RWPE2 (cell line): ENCODE measurements at places on chromosomes 7 and 10.
A peak's percentile ranks its signal among the peaks of the same experiment; 100 is the strongest.

DNA sequence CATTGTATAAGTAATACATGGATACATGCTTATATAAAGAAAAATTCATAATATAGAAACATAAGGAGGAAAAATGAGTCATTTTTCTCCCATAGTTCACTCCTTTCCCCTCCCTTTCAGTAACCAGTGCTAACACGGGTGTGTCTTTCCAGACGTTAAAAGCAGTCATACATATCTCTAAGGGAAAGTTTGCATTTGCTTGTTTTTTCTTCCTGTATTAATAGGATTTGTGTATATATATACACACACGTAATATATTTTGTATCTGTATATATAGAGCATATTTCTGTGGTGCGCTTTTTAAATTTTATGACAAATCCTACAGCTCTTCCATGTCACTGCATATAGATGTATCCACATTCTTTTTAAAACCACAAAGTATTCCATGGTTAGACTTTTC lies 78.8 kb downstream of the RALA start:
- no peak for DNase-seq

DNA sequence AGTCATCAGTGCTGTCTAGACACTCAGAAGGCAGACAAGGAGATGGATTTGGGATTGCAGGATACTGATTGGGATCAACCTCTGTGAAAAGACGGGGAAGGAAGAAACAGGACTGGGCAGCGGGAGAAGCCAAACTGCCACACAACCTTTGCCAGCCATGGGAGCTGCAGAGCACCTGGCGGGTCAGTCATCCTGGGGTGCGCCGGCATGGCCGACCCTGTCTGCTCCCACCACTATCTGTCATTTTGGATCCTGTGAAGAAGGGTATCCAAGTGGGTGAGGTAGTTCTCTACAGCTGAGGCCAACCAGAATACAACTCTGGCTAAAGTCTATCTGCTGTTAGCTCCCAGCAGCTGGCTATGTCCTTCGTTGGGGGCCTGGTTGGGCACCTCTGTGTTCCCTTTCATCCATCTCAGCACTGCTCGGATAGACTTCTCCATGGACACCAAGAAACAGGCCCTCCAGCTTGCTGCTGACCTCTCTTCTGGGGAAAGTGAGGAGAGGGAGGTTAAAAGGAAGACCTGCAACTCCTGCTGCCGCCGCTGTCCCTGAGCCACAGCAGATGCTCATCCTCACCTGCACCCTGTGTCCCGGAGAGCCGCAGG lies 11.7 kb upstream of the RBM17 start:
- no peak for DNase-seq

DNA sequence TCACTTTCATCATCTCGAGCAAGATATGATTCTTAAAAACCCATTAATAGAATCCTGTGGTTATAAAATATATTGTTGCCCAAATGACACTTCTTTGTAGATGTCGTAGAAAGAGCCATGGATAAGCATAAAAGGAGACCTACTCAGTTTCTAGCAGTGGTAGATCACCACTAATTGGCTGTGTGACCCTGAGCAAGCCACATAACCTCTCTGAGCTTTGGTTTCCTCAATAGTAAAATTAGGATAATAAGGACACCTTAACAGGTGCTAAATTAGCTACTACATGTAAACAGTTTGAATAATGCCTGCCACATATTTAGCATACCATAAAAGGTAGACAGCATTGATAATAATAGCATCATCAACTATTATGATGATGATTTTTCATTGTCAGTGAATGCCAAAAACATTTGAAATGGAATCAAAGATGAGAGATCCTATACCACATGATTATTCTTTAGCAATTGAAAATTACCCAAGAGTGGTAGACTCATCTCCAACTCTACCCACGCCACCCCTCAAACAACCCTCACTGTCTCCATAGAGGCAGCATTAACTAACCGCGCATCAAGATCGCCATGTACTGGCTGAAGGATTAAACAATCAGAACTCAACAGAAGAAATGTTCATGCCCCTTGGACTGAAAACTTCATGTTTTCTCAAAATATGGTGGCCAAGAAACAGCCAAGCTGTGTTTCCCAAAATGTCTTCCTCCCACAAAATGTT lies 45.8 kb downstream of the CHST15 start:
- no peak for DNase-seq

- no peak for DNase-seq
Observed at GRCh38 chr10:35447693-35448407, 111.5 kb downstream of the CCNY start.

DNA sequence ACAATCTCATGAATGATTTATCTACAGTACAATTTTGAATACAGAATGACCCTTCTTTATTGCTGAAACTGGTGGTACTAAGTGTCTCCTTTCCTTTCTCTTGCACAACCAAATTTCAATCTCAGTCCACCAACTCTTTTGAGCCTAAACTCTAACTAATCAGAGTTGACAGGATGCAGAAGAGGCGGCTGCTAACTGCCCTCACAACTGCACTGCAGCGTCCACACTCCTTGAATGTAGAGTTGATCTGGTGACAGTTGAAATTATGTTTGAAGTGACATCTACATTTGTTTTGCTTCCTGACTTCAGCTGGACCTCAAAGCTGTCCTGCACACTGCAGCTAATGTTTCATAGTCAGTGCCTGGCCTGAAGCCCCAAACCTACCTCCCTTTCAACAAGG lies 139.6 kb downstream of the ZMYND11 start:
- no peak for DNase-seq

DNA sequence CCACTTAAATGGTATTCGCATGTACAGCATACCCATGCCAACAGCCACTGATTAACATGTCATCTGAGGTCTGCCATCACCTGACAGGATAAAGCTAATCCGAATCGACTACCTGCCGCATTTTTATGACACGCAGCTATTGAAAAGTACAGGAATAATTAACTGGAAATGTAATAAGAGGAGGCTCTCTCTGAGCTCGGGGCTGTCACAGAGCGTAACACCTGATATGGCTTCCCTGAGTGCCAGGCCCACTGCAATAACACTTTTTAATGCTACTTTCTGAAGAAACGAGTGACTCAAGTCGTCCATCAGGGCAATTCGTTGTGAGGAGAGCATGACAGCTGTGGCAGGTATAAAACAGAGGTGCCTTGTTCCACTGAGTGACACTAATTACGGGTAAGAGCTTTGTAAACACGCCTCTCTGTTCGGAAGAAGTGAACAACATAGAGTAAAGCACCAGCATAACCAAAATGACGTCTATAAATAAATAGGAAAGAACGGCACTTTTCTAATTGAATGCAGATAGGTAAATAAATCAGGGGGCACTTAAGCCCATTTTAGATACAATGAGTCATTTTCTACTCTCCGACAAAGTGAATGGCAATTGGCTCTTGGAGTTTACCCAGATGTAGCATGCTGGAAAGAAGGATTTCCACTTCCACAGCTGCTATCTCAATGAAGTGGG lies 56.5 kb upstream of the CREB5 start:
- no peak for DNase-seq

DNA sequence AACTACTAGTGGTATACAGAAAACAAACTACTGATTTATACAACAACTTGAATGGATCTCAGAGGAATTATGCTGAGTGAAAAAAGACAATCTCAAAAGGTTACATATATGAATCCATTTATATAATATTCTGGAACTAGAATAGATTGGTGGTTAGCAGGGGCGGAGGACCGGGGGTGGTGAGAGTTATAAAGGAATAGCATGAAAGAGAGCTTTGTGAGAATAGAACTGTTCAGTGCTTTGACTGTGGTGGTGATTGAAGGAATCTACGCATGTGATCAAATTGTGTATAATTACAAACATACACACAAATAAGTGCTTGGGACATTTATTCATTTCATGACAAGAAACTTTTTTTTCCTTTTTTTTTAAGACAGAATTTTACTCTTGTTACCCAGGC lies 19.6 kb downstream of the RAB19 start:
- DNase-seq: no peak

GRCh38 chr7:3338161-3338560 lies 37.1 kb downstream of the SDK1 start:
- no peak for DNase-seq

DNA sequence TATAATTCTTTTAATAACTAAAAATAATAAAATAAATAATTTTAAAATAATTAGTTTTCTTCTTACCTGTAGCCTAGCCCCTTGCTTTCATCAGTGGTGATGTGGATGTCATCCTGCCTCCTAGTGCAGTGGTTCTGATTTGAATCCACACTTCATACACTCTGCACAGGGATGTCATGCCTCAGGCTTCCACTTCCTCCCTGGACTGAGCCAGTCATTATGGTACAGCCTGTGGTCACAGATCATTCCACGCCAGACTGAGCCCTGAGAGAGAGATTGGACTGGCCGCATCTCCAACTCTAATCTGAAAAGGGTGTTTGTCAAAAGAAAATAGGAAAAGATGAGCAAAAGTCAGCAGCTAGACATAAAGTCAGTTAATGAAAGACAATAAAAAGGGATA lies 436.2 kb upstream of the IGFBP3 start:
- DNase-seq: no peak

- no peak for DNase-seq
Observed at GRCh38 chr10:86595496-86595895, 58.9 kb upstream of the OPN4 start.

- DNase-seq: no peak
Observed at GRCh38 chr10:79241629-79241989, 105.7 kb upstream of the PPIF start.

DNA sequence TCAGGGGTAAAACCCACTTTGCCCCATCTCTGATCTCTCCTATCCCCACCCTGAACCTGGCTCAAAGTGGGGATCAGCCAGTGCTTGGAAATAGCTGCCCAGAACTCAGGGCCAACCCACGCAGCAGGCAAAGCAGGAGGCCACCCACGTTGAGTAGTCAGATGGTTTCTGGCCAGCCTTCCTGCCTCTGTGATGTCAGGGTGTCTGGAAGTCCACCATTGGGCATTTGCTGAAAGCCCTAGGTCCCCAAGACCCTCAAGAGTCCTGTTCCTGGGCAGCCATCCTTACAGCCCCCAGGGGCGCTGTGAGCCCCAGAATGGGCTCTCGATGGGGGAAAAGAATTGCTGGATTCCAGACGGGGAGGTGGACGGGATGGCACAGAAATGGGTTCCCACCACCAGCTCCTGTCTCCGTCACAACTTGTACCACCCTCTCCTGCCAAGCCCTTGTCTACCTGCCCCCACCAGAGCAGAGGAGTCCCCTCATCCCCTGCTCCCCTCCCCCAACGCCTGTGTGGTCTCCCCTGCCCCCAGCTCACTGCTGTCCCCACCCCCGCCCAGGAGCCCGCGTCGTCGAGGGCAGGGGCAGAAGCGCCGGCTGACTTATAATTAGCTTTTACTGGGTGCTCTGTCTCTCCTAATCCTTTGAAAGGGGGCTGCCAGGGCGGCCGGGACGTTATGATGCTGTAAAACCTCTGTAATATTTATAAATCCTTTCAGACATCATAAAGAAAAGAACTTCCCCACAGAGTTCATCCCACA lies 3.9 kb downstream of the MYL10 start:
- DNase-seq: no peak

- no peak for DNase-seq
Observed at GRCh38 chr7:35792873-35793489, 7.9 kb upstream of the SEPTIN7 start.

- peak; percentile 50 for DNase-seq
Observed at GRCh38 chr7:151850491-151851124, 26.3 kb downstream of the PRKAG2 start.

DNA sequence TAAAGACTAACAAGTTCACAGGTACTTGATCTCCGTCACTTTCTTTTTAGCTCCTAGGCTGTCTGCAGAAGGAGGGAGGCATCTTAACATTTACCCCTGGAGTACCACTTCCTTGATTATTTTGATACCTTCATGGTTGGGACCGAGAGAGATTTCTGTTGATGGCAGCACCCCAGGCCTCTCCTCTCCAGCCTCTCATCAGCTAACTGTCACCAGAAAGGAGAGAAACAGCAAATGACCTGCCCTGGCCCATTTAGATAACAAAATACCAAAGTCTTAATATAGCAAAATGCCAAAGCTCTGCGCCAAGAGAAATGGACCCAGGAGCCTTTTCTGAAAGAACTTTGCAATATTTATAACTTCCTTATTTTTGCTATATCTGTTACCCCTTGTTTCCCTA lies 30.0 kb upstream of the KLHL7 start:
- no peak for DNase-seq

DNA sequence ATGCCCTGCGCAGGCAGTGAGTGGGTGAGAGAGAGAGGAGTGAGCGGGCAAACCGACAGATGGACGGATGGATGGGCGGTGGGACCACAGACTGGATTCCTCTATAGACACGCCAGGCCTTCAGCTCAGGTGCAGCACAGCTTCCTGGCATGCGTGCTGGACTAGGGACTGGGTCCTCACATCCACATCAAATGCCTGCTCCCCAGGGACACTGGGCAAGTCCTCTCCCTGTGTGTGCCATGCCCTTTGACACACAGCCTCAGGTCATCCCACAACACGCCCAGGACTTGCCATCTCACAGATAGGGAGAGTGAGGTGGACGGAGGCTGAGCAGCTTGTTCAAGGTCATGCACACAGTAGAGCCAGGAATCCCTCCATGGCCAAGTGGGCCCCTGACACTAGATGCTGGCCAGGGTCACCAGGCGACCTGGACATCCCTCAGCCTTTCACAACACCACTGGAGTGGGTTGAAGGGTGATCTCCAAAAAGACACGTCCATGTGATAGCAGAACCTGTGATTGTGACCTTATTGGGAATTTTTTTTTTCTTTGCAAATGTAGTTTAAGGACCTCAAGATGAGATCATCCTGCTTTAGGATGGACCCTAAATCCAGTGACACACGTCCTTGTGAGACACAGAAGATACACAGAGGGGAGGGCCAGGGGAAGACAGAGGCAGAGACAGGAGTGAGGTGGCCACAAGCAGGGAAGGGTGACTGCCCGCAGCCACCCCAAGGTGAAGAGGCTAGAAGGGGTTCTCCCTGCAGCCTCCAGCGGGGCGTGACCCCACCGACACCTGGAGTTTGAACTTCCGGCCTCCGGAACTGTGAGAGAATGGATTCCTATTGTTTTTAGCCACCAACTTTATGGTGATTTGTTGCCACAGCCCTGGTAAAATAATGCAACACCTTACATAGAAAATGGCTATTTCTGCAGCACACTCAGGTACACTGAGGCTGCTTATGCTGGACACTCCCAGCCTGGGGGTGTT lies 155.0 kb upstream of the CHST15 start:
- peak; percentile 35 for DNase-seq

- no peak for DNase-seq
Observed at GRCh38 chr10:73234695-73235094, 12.4 kb downstream of the DNAJC9 start.

DNA sequence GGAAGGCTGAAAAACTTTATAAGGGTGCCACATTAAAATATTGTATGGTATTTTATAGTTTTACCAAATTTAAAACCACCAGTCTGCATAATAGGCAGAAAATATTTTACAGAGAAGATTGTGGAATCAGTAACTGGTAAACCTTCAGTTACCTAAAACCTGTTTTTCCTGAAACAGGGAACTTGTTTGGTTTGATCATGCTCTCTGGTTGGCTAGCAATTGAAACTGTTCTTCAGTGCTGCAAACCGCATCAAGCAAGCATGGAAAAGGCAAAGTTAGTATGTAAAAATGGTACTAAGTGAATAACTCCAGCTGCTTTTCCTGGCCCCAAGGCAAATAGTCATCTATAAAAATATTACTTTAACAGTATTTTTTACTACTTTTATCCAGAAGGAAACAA lies 316.9 kb upstream of the LRRN3 start:
- no peak for DNase-seq

GRCh38 chr10:30241422-30242110 lies 107.5 kb downstream of the MTPAP start:
- no peak for DNase-seq

GRCh38 chr10:60828489-60828852 lies 50.2 kb downstream of the CDK1 start:
- no peak for DNase-seq
